ENCODE measurements at places on chromosomes 12 and 14. TPM values are rescaled to one million over a fixed set of nuclear protein-coding genes. Genes with fewer than 3 reads are reported as not detected.

GRCh38 chr12:122336015-122336946, 70.0 kb upstream of the VPS33A start:
- H3K27me3 ChIP-seq, result no peaks in the 10 kb centered on the region
- no peaks in the 10 kb centered on the region for H3K4me1 ChIP-seq
- no peak overlapping the region for H3K27ac ChIP-seq
- H3K4me3 ChIP-seq, result no peak overlapping the region
- DNase-seq, result no peak
- H3K36me3 ChIP-seq, result peaks cover 67% of the 10 kb centered on the region

DNA sequence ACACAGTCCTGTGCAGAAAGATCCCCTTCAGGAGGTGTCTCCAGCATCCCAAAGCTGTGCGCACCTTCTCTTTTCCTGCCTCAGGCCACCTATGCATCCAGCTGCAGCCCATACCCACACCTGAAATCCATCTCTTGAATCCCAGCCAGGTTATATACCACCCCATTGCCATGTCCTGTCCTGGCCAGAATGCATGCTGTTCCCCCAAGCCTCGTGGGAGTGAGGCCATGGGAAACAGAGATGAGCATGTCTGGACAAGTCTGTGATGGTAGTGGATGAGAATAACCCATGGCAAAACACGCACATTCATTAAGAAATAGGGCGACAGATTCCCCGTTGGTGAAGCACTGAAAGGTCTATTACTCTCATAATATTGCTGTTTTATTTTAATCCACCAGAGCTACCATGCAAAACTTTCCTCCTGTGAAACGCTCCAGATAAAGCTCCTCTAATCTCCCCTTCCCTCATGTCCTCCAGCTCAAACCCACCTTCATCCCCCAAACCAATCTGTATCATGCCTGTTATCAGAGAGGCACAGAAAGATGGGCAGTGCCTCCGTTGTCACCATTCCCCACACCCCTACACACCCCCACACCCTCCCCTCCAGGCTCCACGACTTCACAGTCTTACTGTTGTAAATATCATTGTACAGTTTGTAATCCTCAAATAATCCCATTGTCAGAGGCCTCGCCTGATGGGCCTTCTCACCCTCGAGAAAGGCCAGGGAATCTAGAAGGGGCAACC, 97.5 kb upstream of the FKBP4 start:
- DNase-seq, result no peak
- H3K27me3 ChIP-seq, result no peaks in the 10 kb centered on the region
- H3K36me3 ChIP-seq, result no peaks in the 10 kb centered on the region

DNA sequence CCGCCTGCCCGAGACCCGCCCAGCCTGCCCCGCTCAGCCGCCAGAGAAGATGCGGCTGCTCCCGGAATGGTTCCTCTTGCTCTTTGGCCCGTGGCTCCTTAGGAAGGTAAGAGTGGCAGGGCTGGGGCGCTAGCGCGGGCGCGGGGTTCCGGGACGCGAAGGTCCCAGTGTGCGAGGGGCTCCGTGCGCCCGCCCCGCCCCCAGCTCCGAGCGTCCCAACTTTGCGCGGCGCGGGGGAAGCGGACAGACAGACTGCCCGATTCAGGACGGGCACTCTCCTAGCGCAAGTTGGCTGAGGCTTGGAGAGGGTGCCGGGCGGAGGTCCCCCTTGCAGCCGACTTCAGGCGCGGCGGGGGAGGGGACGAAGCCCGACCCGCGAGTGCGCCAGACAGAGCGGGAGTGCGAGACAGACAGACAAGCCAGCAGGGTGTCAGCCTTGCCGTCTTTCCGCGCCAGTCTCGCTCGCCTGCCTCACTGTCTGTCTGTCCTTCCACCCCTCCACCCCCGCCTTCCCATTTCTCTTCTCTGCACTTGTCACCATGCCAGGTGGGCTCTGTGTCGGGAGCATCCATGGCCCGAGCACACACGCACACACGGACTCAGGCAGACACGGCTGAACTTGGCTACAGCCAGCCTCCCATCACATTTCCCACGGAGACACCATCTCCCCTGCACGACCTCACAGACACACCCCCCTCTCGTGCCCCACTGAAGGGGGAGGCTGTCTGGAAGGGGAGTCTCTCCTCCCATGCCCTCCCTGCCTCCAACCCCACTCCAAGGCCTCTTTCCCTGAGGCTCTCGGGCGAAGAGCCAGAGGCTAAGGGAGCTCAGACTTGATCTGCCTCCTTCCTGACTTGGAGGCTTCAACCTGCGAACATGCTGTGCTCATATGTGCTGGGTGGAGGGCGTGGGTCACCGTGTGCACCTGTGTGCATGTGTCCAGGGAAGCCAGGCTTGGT, 606 bp downstream of the NXPH4 start:
- peak overlapping the region; percentile 61 for H3K4me3 ChIP-seq
- H3K27ac ChIP-seq, result no peak overlapping the region
- no peak for DNase-seq
- H3K4me1 ChIP-seq, result peaks cover 13% of the 10 kb centered on the region
- H3K36me3 ChIP-seq, result peaks cover 3% of the 10 kb centered on the region
- no peaks in the 10 kb centered on the region for H3K27me3 ChIP-seq

GRCh38 chr12:56935157-56935556, 949 bp upstream of the SDR9C7 start:
- no peaks in the 10 kb centered on the region for H3K4me1 ChIP-seq
- no peaks in the 10 kb centered on the region for H3K36me3 ChIP-seq
- no peak overlapping the region for H3K4me3 ChIP-seq
- no peak for DNase-seq
- no peak overlapping the region for H3K27ac ChIP-seq

GRCh38 chr12:66531766-66532165, 147.1 kb downstream of the GRIP1 start:
- H3K4me1 ChIP-seq, result no peaks in the 10 kb centered on the region
- H3K4me3 ChIP-seq, result no peak overlapping the region
- no peaks in the 10 kb centered on the region for H3K36me3 ChIP-seq
- DNase-seq, result no peak

GRCh38 chr14:75979071-75979571, 2.7 kb downstream of the TGFB3 start:
- H3K27me3 ChIP-seq, result no peaks in the 10 kb centered on the region
- H3K36me3 ChIP-seq, result no peaks in the 10 kb centered on the region
- H3K4me1 ChIP-seq, result peaks cover 15% of the 10 kb centered on the region
- H3K27ac ChIP-seq, result peak overlapping the region; percentile 99
- DNase-seq, result no peak
- peak overlapping the region; percentile 81 for H3K4me3 ChIP-seq

DNA sequence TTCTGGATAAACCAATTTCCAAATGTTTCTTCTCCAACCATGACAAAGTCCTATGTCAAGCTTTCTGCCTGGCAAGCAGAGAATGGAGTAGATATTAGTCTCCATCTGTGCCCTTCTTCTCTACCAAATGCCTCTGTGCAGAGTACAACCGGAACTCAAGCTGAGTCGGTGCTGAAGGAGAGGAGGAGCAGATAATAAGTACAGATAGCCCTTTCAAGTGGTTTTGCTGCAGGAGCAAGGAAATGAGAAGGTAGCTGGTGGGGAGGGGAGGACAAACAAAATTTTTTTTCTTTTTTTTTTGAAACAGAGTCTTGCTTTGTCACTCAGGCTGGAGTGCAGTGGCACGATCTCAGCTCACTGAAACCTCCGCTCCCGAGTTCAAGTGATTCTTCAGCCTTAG, 14.2 kb upstream of the HELB start:
- H3K36me3 ChIP-seq, result no peaks in the 10 kb centered on the region
- H3K4me1 ChIP-seq, result no peaks in the 10 kb centered on the region
- H3K27ac ChIP-seq, result no peak overlapping the region
- H3K27me3 ChIP-seq, result no peaks in the 10 kb centered on the region

- H3K36me3 ChIP-seq, result no peaks in the 10 kb centered on the region
- DNase-seq, result no peak
- H3K27me3 ChIP-seq, result no peaks in the 10 kb centered on the region
Measured at GRCh38 chr12:53127169-53127568, 23.9 kb downstream of the SOAT2 start.

GRCh38 chr14:63286071-63286470, 32.7 kb downstream of the GPHB5 start:
- no peak for DNase-seq
- no peaks in the 10 kb centered on the region for H3K27me3 ChIP-seq
- H3K27ac ChIP-seq, result no peak overlapping the region
- H3K4me3 ChIP-seq, result no peak overlapping the region
- peaks cover 11% of the 10 kb centered on the region for H3K36me3 ChIP-seq
- H3K4me1 ChIP-seq, result no peaks in the 10 kb centered on the region

GRCh38 chr14:60510951-60511599, 2.1 kb downstream of the SIX6 start:
- H3K27ac ChIP-seq, result no peak overlapping the region

DNA sequence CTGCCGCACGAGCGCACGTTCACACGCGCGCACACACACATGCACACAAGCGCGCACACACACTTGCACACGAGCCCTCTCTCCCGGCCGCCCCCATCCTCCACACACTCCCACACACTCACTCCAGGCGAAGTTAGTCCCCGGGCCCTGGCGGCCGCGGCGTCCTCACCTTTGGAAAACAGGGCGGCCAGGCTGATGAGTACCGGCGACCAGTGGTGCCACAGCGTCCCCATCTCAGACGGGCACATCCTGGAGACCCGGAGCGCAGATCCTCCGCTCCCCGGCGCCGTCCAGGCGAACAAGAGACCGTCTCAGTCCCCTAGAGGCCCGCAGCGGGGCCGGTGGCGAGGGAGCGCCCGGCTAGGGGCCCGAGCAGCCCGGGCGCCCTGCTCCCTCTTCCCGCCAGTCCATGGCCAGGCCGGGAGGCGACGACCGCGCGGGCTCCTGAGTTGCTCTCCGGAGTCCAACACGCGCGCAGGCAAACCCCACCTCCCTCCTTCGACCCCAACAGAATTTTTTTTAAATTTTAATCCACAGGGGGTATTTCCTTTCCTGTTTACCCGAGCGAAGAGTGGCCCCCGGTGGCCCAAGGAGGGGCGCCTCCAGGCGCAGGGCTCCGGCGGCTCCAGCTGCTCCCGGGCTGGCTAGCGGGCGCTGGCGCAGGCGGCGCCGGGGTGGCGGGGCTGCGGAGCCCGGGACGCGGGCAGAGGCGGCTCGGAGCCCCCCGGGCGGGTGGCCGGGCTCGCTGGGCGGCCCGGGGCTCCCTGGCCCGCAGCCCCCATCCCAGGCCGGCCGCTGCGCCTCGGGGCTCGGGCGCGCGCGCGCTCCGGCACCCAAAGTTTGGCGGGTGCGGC, 506 bp downstream of the TMEM132D start:
- H3K4me3 ChIP-seq, result no peak overlapping the region
- DNase-seq, result no peak
- H3K27ac ChIP-seq, result no peak overlapping the region
- H3K27me3 ChIP-seq, result no peaks in the 10 kb centered on the region
- H3K4me1 ChIP-seq, result no peaks in the 10 kb centered on the region
- H3K36me3 ChIP-seq, result no peaks in the 10 kb centered on the region

GRCh38 chr12:6753772-6754356, 923 bp upstream of the MLF2 start:
- H3K36me3 ChIP-seq, result peaks cover 25% of the 10 kb centered on the region
- DNase-seq, result no peak
- no peaks in the 10 kb centered on the region for H3K27me3 ChIP-seq
- H3K4me3 ChIP-seq, result no peak overlapping the region

DNA sequence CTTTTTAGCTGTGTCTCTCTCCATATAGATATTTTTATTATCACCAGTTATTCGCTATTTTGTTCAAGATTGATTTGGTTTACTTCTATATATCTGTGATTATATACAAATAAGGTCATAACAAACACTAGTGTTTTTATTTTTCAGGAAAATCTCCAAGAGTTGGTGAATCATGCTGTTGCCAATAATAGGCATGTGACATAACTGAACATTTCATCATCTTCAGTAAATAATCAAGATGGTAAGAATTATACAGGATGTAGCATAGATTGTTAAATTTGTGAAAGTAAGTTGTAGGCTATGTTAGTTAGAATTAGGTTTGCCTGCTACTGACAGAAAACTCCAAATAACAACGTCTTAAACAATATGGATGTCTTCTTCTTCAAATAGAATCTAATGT, 240.9 kb upstream of the PDE3A start:
- peaks cover 7% of the 10 kb centered on the region for H3K4me1 ChIP-seq
- no peak for DNase-seq
- H3K4me3 ChIP-seq, result no peak overlapping the region
- no peak overlapping the region for H3K27ac ChIP-seq

- H3K36me3 ChIP-seq, result peaks cover 19% of the 10 kb centered on the region
- H3K27ac ChIP-seq, result no peak overlapping the region
- no peak overlapping the region for H3K4me3 ChIP-seq
- DNase-seq, result no peak
- peaks cover 15% of the 10 kb centered on the region for H3K4me1 ChIP-seq
Measured at GRCh38 chr12:22682663-22683062, 57.7 kb downstream of the ETNK1 start.

GRCh38 chr14:51228391-51228790, 11.7 kb upstream of the TMX1 start:
- DNase-seq, result no peak
- H3K4me3 ChIP-seq, result no peak overlapping the region
- H3K27me3 ChIP-seq, result no peaks in the 10 kb centered on the region
- no peaks in the 10 kb centered on the region for H3K36me3 ChIP-seq
- no peak overlapping the region for H3K27ac ChIP-seq
- no peaks in the 10 kb centered on the region for H3K4me1 ChIP-seq

DNA sequence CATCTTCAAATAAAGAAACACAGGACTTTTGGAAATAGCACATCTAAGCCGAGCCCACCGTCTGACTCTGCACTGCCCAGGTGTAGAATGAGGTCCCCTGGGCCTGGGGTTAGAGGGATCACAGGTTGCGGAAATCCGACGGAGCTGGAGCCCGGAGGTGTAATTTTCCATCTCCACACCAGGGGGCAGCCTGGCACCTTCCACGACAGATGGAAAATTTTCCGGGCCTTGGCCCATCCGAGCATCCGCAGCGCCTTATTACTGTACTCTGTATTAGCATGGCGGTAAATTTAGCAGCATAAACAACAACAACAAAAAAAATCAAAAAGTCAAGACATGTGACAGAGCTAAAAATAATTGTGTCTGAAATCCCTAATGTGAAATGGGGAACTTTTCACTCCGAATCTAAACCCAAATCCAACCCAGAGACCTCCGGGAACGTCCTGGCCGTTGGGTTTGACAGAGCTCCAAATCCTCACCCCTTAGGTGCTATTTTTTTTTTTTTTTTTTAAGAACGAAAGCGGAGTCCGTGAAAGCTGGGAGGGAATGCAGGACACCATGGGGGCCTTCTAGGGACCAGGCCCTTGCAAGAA, 93.9 kb downstream of the KSR2 start:
- no peaks in the 10 kb centered on the region for H3K27me3 ChIP-seq
- no peak for DNase-seq
- no peak overlapping the region for H3K27ac ChIP-seq

DNA sequence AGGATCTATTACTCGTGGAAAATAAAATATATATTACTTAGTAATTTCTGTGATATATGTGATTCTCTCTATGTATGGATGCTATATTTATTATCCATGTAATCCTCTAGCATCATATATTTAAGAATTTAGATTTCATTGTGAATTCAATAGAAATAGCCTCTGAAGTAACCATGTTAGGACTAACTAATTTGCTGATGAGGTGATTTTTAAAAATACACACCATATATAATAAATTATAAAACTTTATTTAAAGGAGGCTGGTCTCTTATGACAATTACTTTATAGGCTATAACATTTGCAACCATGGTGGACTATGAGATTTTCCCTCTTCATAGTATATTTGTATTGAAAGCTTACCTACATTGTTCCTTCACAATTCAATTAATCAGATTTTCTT, 424.9 kb upstream of the MGAT4C start:
- no peaks in the 10 kb centered on the region for H3K36me3 ChIP-seq
- H3K4me1 ChIP-seq, result no peaks in the 10 kb centered on the region
- no peak overlapping the region for H3K27ac ChIP-seq
- H3K4me3 ChIP-seq, result no peak overlapping the region
- DNase-seq, result no peak
- H3K27me3 ChIP-seq, result no peaks in the 10 kb centered on the region

The TAS2R14 gene
- total RNA-seq, result not detected

The CISTR gene
- total RNA-seq, result not detected

The ZDHHC22 gene
- total RNA-seq, result not detected

The SMOC1 gene
- 16.6 TPM for total RNA-seq

The CLMN gene
- 4.7 TPM for total RNA-seq

The PROX2 gene
- not detected for total RNA-seq

The RTN1 gene
- 52.3 TPM for total RNA-seq

The NYNRIN gene
- total RNA-seq, result 23.1 TPM
